ENCODE measurements at places on chromosomes 16 and 17.

DNA sequence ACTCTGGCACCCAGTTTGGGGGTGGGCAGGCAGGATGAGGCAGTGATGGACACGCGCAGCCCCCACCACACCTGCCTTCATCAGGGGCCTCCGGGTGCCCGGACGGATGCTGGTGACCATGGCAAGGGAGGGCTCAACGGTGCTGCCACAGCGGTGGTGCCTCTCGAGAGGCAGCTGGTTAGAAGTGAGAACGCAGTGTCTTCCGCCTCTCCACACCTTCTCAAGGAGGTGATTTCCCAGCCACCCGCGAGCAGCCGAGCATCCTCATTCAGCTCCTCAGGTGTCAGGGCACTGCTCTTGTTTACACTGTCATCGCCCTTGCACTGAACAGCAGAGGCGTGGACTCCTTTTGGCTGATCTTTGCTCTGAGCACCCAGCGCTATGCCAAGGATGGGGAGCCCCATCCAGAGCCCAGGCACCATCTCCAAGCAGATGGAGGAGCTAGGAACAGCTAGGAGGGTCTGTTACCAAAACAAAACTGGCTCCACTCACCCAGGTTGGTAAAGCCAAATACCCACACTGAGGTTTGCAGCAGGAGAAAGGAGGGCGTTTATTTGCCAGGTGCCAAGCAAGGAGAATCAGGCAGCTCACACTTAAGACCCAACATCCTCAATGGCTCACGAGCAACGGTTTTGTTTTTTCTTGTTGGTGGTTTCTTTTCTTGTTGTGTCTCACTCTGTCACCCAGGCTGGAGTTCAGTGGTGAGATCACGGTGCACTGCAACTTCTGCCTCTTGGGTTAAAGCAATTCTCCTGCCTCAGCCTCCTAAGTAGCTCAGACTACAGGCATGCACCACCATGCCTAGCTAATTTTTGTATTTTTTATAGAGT lies 174.3 kb upstream of the TNRC6C start:
- no peak for DNase-seq
- H3K4me1 ChIP-seq = peaks cover 16% of the 10 kb centered on the region
- H3K4me3 ChIP-seq = no peak overlapping the region
- peaks cover 51% of the 10 kb centered on the region for H3K27me3 ChIP-seq
- H3K27ac ChIP-seq = no peak overlapping the region
- H3K36me3 ChIP-seq = peaks cover 3% of the 10 kb centered on the region

GRCh38 chr16:13835387-13835786 lies 84.6 kb upstream of the ERCC4 start:
- DNase-seq = no peak
- no peak overlapping the region for H3K4me3 ChIP-seq
- H3K27me3 ChIP-seq = peaks cover 13% of the 10 kb centered on the region
- no peaks in the 10 kb centered on the region for H3K36me3 ChIP-seq
- H3K4me1 ChIP-seq = no peaks in the 10 kb centered on the region

GRCh38 chr17:30278032-30278431 lies 13.7 kb downstream of the BLMH start:
- DNase-seq = no peak
- no peak overlapping the region for H3K27ac ChIP-seq
- H3K4me1 ChIP-seq = no peaks in the 10 kb centered on the region
- no peak overlapping the region for H3K4me3 ChIP-seq

- H3K4me3 ChIP-seq = no peak overlapping the region
- no peak overlapping the region for H3K27ac ChIP-seq
- DNase-seq = no peak
- peaks cover 9% of the 10 kb centered on the region for H3K36me3 ChIP-seq
- H3K27me3 ChIP-seq = no peaks in the 10 kb centered on the region
These were observed 68.5 kb downstream of the RGS9 start for GRCh38 chr17:65205655-65206054.

DNA sequence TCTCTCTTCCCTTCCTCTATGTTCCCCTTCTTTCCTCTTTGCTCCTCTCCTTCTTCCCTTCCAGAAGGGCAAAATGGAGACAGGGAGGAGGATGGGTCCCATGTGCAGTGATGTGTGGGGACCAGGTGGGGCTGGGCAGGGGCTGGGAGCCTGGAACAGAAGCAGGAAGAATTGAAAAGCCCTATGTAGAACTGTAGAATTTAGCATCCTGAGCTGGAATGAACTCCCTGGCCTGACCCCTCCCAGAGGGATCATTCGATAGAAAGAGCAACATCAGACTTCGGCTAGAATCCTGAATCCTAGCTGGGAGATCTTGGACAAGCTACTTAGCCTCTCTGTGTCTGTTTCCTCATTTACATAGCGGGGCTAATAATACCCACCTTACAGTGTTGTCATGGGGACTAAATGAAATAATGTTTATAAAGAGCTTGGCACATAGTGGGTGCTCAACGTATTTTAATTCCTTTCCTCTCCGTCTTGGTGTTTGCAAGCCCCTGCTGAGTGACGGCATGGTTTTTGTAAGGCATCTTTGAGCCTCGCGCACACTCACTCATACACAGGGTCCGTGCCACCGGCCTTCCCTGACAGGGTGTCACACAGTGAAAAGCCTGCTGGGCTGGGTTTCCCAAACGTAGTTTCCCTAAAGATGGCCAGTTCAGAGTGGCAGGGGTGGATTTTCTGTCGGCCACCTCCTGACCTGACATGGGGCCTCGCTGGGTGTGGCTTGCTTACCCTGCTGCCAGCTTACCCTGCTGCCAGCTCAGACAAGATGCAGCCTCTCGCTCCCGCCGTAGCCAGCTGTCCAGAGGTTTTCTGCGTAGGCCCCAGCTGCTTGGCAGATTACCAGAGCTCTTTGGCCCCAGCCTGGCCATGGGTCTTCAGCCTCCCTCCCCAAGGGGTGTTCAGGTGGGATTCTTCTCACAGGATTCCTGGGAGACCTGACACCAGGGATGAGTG lies 6.1 kb upstream of the ARHGAP23 start:
- peak overlapping the region; percentile 92 for H3K27ac ChIP-seq
- no peaks in the 10 kb centered on the region for H3K36me3 ChIP-seq
- no peak for DNase-seq

GRCh38 chr16:83733301-83733700 lies 74.5 kb upstream of the HSBP1 start:
- no peak overlapping the region for H3K4me3 ChIP-seq
- DNase-seq = no peak
- no peaks in the 10 kb centered on the region for H3K27me3 ChIP-seq
- peaks cover 4% of the 10 kb centered on the region for H3K36me3 ChIP-seq
- no peak overlapping the region for H3K27ac ChIP-seq
- H3K4me1 ChIP-seq = no peaks in the 10 kb centered on the region

DNA sequence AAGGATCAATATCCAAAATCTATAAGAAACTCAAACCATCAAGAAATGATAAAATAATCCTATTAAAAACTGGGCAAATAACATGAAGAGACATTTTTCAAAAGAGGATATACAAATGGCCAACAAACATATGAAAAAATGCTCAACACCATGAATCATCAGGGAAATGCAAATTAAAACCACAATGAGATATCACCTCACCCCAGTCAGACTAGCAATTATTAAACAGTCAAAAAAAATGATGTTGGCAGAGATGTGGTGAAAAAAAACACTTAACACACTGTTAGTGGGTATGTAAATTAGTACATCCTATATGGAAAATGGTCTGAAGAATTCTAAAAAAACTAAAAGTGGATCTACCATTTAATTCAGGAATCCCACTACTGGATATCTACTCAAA lies 379.0 kb upstream of the SOX9 start:
- no peak overlapping the region for H3K4me3 ChIP-seq
- H3K4me1 ChIP-seq = no peaks in the 10 kb centered on the region
- no peak for DNase-seq
- H3K27ac ChIP-seq = no peak overlapping the region
- no peaks in the 10 kb centered on the region for H3K36me3 ChIP-seq

DNA sequence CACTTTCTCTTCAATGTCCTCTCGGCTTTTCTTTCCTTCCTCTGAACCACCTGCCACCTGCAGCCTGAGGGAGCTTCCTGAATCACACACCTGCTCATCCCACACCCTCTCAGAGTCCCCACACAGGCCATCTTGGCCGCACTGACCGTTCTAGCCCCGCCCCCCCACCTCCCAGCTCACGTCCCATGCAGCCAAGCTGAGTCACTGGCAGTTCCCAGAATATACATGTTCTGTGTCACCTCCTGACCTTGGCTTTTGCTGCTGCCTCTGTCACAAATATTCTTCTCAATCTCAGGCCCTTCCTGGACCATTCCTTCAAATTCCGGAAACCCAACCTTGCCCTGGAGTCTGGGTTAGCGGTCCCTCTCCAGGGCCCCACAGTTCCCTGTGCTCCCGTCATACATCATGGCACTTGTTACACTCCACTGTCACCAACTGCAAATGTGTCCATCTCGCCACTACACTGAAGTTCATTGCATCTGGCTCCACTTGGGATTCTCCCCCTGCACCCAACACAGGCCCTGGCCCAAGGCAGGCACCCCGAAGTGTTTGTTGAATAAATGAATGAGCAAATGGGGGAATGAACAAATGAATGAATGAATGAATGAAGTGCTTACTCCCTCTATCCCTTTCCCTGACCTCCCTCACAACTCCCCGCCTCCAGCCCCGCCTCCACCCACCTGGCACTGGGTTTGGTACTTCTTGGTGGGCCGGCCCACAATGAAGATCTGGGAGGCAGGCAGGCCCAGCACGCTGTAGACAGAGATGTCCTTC lies 12.8 kb downstream of the PIMREG start:
- H3K27me3 ChIP-seq = peaks cover 15% of the 10 kb centered on the region
- no peak overlapping the region for H3K4me3 ChIP-seq
- no peak for DNase-seq
- peaks cover 10% of the 10 kb centered on the region for H3K4me1 ChIP-seq
- H3K27ac ChIP-seq = peak overlapping the region; percentile 81
- H3K36me3 ChIP-seq = peaks cover 8% of the 10 kb centered on the region

GRCh38 chr17:29036584-29036983 lies 6.4 kb upstream of the PIPOX start:
- peaks cover 24% of the 10 kb centered on the region for H3K4me1 ChIP-seq
- H3K4me3 ChIP-seq = no peak overlapping the region
- H3K27me3 ChIP-seq = peaks cover 19% of the 10 kb centered on the region
- peaks cover 11% of the 10 kb centered on the region for H3K36me3 ChIP-seq
- H3K27ac ChIP-seq = no peak overlapping the region
- DNase-seq = no peak

DNA sequence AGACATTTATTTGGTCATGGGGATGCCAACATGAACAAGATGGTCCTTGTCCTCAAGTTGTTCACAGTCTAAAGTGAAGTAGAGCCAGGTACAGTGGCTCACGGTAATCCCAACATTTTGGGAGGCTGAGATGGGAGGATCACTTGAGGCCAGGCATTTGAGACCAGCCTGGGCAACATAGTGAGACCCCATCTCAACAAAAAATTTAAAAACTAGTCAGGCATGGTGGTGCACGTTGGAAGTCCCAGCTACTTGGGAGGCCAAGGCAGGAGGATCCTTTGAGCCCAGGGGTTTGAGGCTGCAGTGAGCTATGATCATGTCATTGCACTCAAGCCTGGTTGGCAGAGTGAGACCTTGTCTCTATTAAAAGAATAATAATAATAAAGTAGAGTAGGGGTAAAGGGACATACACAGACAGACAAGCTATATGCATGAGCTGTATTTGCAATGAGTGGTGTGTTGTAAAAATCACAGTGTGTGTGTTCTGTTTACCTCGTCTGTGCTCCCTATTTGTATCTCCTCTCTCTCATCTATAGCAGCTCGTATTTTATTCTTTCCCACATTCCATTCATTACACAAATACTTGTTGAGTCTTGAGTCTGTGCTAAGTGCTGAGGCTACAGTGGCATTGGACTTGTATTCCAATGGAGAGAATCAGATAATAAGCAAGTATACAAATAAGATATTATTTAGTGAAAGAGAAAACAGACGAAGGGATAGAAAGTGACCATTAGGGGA lies 73.9 kb upstream of the DHX40 start:
- H3K27me3 ChIP-seq = peaks cover 5% of the 10 kb centered on the region
- peak overlapping the region; percentile 33 for H3K27ac ChIP-seq
- peaks cover 3% of the 10 kb centered on the region for H3K36me3 ChIP-seq
- no peak for DNase-seq
- H3K4me1 ChIP-seq = peaks cover 32% of the 10 kb centered on the region
- H3K4me3 ChIP-seq = no peak overlapping the region

- DNase-seq = no peak
- H3K27me3 ChIP-seq = peaks cover 4% of the 10 kb centered on the region
- H3K27ac ChIP-seq = no peak overlapping the region
- no peak overlapping the region for H3K4me3 ChIP-seq
These were observed 1.0 kb upstream of the KRTAP4-2 start for GRCh38 chr17:41178843-41179616.

GRCh38 chr16:58105631-58106030 lies 23.6 kb downstream of the CFAP20 start:
- DNase-seq = no peak
- no peaks in the 10 kb centered on the region for H3K36me3 ChIP-seq
- no peak overlapping the region for H3K27ac ChIP-seq
- no peaks in the 10 kb centered on the region for H3K27me3 ChIP-seq
- peaks cover under 1% of the 10 kb centered on the region for H3K4me1 ChIP-seq
- no peak overlapping the region for H3K4me3 ChIP-seq

GRCh38 chr17:27807567-27808470 lies 7.5 kb upstream of the NOS2 start:
- no peak for DNase-seq
- peaks cover 7% of the 10 kb centered on the region for H3K4me1 ChIP-seq
- peaks cover 8% of the 10 kb centered on the region for H3K27me3 ChIP-seq
- no peaks in the 10 kb centered on the region for H3K36me3 ChIP-seq

GRCh38 chr16:24568392-24568791 lies 29.0 kb downstream of the RBBP6 start:
- no peak overlapping the region for H3K27ac ChIP-seq
- no peaks in the 10 kb centered on the region for H3K27me3 ChIP-seq
- DNase-seq = no peak
- peaks cover 49% of the 10 kb centered on the region for H3K36me3 ChIP-seq
- no peak overlapping the region for H3K4me3 ChIP-seq

- DNase-seq = no peak
- H3K36me3 ChIP-seq = peaks cover 3% of the 10 kb centered on the region
- peaks cover 15% of the 10 kb centered on the region for H3K4me1 ChIP-seq
- no peak overlapping the region for H3K4me3 ChIP-seq
- no peak overlapping the region for H3K27ac ChIP-seq
These were observed 36.3 kb downstream of the ADGRG5 start for GRCh38 chr16:57578521-57579360.

DNA sequence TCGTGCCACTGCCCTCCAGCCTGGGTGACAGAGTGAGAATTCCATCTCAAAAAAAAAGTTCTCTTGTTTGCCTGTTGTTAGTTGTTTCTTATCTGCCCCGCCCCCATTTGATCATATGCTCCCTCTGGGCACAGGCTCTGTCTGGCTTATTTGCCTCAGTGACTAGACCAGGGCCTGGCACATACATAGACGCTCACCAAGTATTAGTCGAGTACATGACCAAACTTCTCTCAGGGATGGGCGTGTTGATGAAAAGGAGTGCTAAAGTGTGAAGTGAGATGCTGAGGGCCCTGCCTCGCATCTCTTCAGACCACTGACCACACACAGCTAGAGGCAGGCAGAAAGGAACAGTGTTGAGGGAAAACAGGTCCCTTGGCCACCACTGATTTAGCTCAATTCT lies 3.3 kb upstream of the HELZ start:
- H3K27me3 ChIP-seq = no peaks in the 10 kb centered on the region
- H3K27ac ChIP-seq = no peak overlapping the region
- H3K36me3 ChIP-seq = no peaks in the 10 kb centered on the region
- H3K4me1 ChIP-seq = peaks cover 34% of the 10 kb centered on the region
- no peak for DNase-seq
- no peak overlapping the region for H3K4me3 ChIP-seq

GRCh38 chr16:84973776-84974523 lies 37.4 kb downstream of the ZDHHC7 start:
- no peak overlapping the region for H3K27ac ChIP-seq
- DNase-seq = no peak
- H3K4me3 ChIP-seq = no peak overlapping the region
- H3K4me1 ChIP-seq = peaks cover 19% of the 10 kb centered on the region
- H3K27me3 ChIP-seq = no peaks in the 10 kb centered on the region

- peaks cover 2% of the 10 kb centered on the region for H3K27me3 ChIP-seq
- DNase-seq = no peak
- H3K4me1 ChIP-seq = no peaks in the 10 kb centered on the region
- no peak overlapping the region for H3K4me3 ChIP-seq
These were observed 504.2 kb upstream of the SALL1 start for GRCh38 chr16:51655249-51655648.
